ENCODE measurements at places on chromosomes 11 and 22. TPM values are rescaled to one million over a fixed set of nuclear protein-coding genes. Genes with fewer than 3 reads are reported as not detected.

GRCh38 chr22:32052244-32052643 lies 9.2 kb downstream of the SLC5A1 start:
- no peaks in the 10 kb centered on the region for H3K36me3 ChIP-seq
- no peak overlapping the region for H3K4me3 ChIP-seq
- DNase-seq: no peak
- H3K27ac ChIP-seq: no peak overlapping the region
- H3K27me3 ChIP-seq: peaks cover 12% of the 10 kb centered on the region

GRCh38 chr11:97684486-97685439 lies 1295.0 kb downstream of the JRKL start:
- no peaks in the 10 kb centered on the region for H3K36me3 ChIP-seq
- DNase-seq: no peak
- H3K4me1 ChIP-seq: no peaks in the 10 kb centered on the region
- H3K4me3 ChIP-seq: no peak overlapping the region
- no peak overlapping the region for H3K27ac ChIP-seq
- H3K27me3 ChIP-seq: no peaks in the 10 kb centered on the region

AIFM3 gene
- total RNA-seq: 0.59 TPM

SCGB1D2 gene
- total RNA-seq: not detected
